ENCODE measurements at places on chromosomes 5 and 9.

DNA sequence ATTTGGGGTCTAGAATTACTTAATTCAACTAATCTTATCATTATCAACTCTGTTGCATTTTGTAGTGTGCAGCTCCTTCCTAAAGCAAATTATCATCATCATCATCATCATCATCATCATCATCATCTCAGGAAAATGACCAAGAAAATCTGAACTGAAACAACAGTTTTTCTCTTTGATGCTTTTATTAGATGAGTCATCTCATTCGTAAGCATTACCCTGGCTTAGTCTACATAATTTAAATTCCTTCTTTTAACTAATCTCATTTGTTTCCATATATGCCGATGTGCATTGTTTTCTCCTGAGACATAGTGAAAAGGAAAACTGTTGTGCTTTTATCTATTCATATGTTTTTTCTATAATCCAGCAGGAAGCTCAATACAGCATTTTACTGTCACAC is 173.0 kb upstream of the PDE4D start:
- no peak for DNase-seq

DNA sequence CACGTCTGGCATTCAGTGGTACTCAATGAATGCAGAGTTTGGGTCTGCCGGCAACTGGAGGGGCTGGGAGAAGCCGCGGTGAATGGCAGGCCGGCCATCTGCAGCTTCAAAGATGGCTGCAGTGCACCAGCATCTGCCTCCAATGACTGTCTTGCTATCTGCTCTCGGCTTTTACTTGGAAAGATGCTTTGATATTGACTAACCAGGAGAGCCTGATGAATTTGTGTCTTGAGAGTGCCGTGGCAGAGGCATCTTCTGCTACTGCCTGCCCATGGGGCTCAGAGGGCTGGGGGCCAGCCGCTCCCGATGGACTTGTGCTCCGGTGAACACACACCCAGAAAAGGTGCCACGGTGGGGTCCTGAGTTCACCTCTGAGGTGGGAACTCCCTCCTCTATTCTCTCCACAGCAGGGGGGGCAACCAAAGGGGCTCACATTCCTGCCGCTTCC is 164.5 kb downstream of the COL23A1 start:
- no peak for DNase-seq

- DNase-seq, result no peak
Observed at GRCh38 chr9:92180002-92180400, 64.8 kb upstream of the SPTLC1 start.

DNA sequence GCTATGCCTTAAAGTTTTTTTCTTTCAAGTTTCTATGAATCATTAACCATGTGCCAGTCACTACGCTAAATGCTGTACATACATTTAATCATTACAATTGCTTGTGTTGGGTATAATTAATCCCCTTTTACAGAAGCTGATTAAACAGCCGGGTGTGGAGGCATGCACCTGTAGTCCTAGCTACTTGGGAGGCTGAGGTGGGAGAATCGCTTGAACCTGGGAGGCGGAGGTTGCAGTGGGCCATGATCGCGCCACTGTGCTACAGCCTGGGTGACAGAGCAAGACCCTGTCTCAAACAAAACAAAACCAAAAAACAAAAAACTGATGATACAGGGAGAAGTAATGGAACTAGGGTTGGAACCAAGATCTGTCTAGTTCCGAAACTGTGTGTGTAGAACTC is 1.2 kb upstream of the UBE2R2 start:
- DNase-seq, result no peak

DNA sequence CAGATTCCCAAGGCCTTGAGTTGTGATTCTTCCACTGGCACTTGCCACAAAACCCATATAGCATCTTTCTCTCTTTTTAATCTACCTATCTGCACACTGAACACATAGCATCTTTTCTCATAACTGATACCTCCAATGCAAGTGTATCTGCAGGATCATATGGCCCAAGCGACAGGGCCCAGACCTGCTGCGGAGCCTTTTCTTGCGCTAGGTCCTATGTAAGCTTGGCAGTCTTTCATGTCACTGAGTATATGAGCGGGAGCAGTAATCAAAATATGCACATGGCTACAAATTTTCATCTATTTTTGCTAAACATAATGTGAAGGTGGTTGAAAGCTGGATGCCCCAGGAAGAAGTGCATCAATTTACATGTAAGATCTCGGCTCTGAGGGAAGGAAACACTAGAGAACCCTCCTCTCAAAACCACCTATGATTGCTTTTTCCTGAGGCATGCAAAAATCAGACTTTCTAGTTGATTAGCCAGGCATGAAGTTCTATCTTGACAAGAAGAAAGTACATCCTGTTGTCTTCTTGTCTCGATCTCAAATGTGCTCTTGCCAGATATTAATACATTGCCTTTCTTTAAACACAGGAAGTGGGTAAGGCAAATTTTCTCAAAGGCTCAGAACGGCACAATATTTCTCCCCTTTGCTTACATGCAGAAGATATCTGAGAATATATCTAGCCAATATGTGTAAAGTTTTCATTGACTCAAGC is 26.9 kb upstream of the CEMIP2 start:
- DNase-seq, result no peak

DNA sequence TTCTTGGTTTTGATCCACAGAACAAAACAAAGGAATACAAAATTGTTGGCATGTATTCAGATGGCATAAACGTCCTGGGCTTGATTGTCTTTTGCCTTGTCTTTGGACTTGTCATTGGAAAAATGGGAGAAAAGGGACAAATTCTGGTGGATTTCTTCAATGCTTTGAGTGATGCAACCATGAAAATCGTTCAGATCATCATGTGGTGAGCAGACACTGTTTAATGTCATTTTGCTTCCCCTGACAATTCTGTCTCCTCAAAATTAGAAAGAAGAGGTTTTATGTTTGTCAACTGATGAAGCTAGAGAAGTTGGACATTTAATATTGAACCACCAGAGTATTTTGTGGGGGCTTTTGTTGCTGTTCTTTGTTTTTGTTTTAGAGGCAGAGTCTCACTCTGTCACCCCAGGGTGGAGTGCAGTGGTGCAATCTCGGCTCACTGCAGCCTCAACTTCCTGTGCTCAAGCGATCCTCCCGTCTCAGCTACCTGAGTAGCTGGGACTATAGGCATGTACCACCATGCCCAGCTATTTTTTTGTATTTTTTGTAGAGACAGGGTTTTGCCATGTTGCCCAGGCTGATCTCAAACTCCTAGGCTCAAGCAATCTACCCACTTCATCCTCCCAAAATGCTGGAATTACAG is 82.0 kb downstream of the SLC1A1 start:
- no peak for DNase-seq

DNA sequence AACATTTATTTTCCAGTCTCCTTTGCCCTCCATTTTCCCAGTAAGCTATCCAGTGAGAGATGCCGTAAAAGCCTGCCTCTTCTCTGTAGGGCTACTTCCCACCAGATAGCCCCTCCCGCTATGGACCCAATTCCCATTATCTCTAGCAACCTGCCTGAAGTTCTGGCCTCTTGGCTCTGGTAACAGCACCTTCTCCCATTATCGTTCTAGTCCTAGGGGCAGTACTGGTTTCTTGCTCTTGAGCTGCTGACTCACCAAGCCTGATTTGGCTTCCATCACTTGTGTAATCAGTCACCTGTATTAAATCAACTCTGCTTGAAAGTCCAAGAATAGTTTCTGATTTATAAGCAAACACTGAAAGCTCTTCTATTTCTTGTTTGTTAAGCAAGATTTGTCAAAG is 42.8 kb upstream of the PARP8 start:
- DNase-seq, result no peak

GRCh38 chr5:91189480-91190313 is 193.4 kb downstream of the ARRDC3 start:
- DNase-seq, result no peak

DNA sequence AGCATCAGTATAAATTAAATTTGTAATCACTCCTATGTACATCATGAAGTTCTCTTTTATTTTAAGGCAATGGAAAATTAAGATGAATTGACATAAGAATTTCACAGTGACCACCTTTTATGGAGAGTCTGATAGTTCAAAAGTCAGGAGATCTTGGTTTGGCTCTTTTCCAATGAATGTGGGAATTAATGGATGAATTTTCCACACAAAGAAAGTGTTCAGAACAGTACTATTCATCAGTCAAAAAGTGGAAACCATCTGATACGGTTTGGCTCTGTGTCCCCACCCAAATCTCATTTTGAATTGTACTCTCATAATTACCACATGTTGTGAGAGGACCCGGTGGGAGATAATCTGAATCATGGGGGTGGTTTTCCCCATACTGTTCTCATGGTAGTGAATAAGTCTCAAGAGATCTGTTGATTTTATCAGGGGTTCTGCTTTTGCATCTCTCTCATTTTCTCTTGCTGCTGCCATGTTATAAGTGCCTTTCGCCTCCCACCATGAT is 24.5 kb downstream of the CCDC125 start:
- no peak for DNase-seq

- DNase-seq, result no peak
Observed at GRCh38 chr9:132238992-132239391, 77.1 kb downstream of the NTNG2 start.

- no peak for DNase-seq
Observed at GRCh38 chr5:132788990-132789886, 12.2 kb upstream of the SEPTIN8 start.

GRCh38 chr5:128035689-128036088 is 47.9 kb upstream of the SLC12A2 start:
- no peak for DNase-seq

- no peak for DNase-seq
Observed at GRCh38 chr9:68541568-68541967, 885 bp upstream of the TMEM252 start.

- DNase-seq, result no peak
Observed at GRCh38 chr9:130473566-130473965, 28.8 kb downstream of the ASS1 start.

DNA sequence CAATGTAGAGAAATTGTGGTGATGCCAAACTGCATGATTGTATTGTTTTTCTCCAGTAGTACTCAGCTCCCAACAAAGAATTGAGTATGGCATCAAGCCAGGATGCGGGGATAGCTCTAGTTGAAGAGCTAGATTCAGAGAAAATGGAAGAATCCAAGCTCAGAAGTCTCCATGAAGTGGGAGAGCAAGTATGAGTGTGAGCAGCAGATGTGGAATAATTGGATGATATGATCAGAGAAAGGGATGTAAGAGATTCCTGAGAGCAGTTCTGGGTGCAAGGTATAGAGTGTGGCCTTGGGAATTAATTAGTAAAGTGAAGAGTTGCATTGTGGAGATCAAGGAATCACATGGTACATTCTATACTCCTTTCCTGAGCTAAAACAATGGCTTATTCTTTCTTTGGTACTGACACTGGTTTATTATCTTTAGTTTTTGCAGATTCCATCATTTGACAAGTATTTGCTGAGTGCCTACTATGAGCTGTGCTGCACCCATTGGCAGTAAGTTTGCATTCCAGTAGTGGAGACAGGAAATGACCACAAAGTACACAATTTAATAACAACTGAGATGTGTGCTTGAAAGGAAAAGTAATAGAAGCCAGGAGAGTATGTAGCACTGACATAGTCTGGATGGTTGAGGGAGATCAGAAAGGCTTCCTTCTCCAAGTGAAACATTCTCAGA is 177.1 kb downstream of the CPLANE1 start:
- DNase-seq, result no peak

- no peak for DNase-seq
Observed at GRCh38 chr5:78546276-78546996, 102.1 kb downstream of the LHFPL2 start.

DNA sequence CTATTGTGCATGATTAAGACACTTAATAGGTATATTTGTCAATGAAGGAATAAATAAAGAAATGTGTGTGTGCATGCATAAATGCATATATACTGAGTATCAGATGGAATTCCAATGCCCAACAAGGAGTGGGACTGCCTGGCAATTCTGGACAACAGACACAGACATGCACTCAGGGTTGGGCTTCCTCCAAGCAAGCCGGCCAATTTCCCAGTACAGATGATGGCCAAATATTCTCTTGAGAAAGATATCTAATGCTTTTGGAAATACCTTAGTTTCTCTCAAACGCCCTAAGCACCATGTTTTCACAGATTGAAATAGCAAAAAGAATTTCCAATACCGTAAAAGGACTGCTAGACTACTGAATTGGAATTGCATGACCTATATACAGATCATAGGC is 11.1 kb downstream of the FTMT start:
- DNase-seq, result no peak

DNA sequence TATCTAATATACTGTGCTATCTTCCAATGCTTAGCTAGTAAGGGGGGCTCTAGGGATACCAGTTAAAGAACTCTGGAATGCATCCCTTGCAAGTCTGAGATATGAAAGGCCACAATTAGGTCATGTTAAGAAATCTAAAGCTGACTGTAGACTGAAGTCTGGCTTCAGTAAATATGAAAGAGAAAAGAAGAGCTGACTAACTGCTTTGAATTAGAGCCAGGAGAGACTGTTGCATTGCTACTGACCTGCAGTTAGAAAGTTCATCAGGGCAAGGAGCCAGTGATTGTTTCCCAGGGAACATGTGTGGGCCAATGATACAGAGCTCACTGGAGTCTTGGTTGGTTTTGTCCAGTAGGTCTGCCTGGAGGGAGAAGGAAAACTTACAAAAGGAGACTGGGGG is 472.1 kb upstream of the TNC start:
- DNase-seq, result no peak

GRCh38 chr5:150141544-150142184 is 14.0 kb downstream of the PDGFRB start:
- no peak for DNase-seq

DNA sequence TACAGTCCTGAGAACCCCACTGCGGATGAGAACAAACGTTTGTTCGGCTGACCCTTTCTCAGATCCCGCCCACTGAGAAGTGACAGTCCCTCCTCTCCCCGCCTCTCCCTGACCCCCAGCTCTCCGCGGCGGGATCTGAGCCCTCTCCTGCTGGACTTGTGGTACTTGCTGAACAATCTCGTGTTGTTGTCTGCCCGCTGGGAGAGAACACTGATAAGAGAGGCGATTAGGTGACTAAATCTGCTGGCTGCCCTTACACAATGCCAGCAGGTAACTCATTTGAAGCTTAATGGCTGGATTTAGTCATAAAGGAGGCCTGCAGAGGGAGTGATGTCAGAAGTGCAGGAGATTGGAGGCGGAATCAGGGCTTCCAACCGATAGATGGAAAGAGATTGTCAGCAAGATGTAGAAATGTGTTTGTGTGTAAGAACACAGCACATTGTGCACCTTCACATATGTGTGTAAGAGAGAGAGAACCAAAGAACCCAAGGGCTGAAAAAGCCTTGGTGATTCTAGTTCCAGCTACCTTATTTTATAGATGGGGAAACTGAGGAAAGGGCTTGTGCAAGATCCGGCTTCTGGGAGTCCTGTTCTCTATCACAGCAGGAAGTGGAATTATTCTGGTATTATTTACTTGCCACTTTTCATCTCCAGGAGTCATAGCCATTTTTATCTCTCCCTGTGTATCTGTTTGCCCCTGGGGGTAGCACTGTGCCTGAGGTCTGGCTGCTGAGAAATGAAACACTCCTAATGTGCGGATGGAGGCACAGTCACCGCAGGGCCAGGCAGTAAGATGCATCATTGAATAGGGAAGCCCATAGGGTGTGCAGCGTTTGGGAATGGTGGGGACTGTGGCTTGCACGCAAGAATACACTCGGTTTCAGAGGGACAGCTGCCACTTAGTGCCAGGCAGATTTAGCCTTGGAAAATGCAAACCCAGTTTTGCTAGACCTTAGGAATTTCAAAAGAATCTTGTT is 203.7 kb upstream of the MSX2 start:
- DNase-seq, result no peak

Measured in bone marrow (tissue), 2 donors.